ENCODE measurements at places on chromosomes 13 and 19. TPM values are rescaled to one million over a fixed set of nuclear protein-coding genes. Genes with fewer than 3 reads are reported as not detected.

GRCh38 chr19:18712981-18713380 lies 29.5 kb downstream of the CRTC1 start:
- no peak overlapping the region for H3K4me3 ChIP-seq
- peaks cover 6% of the 10 kb centered on the region for H3K36me3 ChIP-seq
- H3K27ac ChIP-seq = no peak overlapping the region
- DNase-seq = no peak

GRCh38 chr13:52779103-52779502 lies 39.5 kb upstream of the CNMD start:
- no peaks in the 10 kb centered on the region for H3K36me3 ChIP-seq
- peaks cover 2% of the 10 kb centered on the region for H3K27me3 ChIP-seq
- H3K4me3 ChIP-seq = no peak overlapping the region
- H3K4me1 ChIP-seq = no peaks in the 10 kb centered on the region

GRCh38 chr19:20669263-20669662 lies 7.9 kb upstream of the ZNF626 start:
- no peak overlapping the region for H3K4me3 ChIP-seq
- H3K27ac ChIP-seq = no peak overlapping the region
- no peak for DNase-seq
- no peaks in the 10 kb centered on the region for H3K27me3 ChIP-seq
- H3K4me1 ChIP-seq = peaks cover 6% of the 10 kb centered on the region

- H3K27me3 ChIP-seq = no peaks in the 10 kb centered on the region
- no peak overlapping the region for H3K27ac ChIP-seq
- no peaks in the 10 kb centered on the region for H3K4me1 ChIP-seq
- H3K4me3 ChIP-seq = no peak overlapping the region
- no peak for DNase-seq
- H3K36me3 ChIP-seq = no peaks in the 10 kb centered on the region
These were observed 188.8 kb downstream of the POSTN start for GRCh38 chr13:37409756-37410155.

The APOC4 gene
- total RNA-seq = not detected

The NKPD1 gene
- 0.12 TPM for total RNA-seq

The POLRMT gene
- 58.2 TPM for total RNA-seq

- H3K27ac ChIP-seq = no peak overlapping the region
- H3K4me3 ChIP-seq = no peak overlapping the region
- DNase-seq = no peak
- H3K27me3 ChIP-seq = no peaks in the 10 kb centered on the region
These were observed 385.8 kb downstream of the SLITRK1 start for GRCh38 chr13:83496501-83496900.

The SHISA2 gene
- not detected for total RNA-seq

The CYP4F2 gene
- not detected for total RNA-seq

The DAND5 gene
- total RNA-seq = not detected

DNA sequence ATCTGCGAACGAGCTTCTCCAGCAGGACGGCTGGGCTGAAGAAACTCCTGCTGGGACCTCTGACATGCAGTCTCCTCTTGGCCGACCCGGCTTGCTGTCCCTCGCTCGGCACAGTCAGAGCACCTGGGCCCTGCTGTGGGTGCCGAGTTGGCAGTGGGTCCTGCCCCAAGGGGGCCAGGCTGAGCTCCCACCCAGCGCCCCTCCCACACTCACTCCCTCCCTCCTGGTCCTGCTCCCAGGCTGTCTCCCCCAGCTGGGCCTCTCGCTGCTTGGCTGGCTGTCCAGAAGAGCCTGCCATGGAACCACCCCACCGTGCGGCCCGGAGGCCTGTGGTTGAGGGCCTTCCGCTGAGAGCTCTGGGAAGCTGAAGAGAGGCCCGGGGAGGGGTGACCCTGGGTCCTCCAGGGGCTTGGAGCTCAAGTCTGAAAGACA lies 6.0 kb downstream of the AKT2 start:
- H3K4me1 ChIP-seq = peaks cover 88% of the 10 kb centered on the region
- H3K27me3 ChIP-seq = no peaks in the 10 kb centered on the region
- no peak for DNase-seq
- peaks cover 16% of the 10 kb centered on the region for H3K36me3 ChIP-seq

DNA sequence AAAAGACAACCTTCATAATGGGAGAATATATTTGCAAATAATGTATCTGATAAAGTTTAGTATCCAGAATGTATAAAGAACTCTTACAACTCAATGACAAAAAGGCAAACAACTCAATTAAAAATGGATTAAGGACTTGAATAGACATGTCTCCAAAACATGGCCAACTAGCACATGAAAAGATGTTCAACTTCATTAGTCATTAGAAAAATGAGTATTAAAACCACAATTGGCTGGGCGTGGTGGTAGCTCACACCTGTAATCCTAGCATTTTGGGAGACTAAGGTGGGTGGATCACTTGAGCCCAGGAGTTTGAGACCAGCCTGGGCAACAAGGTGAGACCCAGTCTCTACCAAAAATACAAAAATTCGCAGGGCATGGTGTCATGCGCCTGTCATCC lies 18.8 kb upstream of the ZMYM5 start:
- DNase-seq = no peak
- peaks cover 6% of the 10 kb centered on the region for H3K27me3 ChIP-seq
- no peak overlapping the region for H3K4me3 ChIP-seq
- H3K36me3 ChIP-seq = no peaks in the 10 kb centered on the region

The ZAR1L gene
- total RNA-seq = not detected

DNA sequence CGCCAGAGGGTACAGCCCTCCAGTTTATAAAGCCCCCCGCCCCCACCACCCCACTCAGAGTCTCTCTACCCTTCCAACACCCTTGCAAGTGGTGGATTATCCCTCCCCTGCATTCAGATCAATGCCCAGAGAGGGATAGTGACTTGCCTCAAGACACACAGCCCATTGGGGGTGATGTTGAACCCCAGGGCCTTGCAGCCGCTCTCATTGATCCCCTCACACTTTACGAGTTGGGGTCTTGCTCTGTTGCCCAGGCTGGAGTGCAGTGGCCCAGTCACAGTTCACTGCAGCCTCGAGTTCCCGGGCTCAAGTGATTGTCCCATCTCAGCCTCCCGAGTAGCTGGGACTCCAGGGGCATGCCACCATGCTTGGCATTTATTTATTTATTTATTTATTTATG lies 11.2 kb downstream of the TLE2 start:
- DNase-seq = no peak
- H3K27me3 ChIP-seq = no peaks in the 10 kb centered on the region
- H3K4me3 ChIP-seq = no peak overlapping the region
- H3K36me3 ChIP-seq = no peaks in the 10 kb centered on the region

The NCR1 gene
- total RNA-seq = not detected

DNA sequence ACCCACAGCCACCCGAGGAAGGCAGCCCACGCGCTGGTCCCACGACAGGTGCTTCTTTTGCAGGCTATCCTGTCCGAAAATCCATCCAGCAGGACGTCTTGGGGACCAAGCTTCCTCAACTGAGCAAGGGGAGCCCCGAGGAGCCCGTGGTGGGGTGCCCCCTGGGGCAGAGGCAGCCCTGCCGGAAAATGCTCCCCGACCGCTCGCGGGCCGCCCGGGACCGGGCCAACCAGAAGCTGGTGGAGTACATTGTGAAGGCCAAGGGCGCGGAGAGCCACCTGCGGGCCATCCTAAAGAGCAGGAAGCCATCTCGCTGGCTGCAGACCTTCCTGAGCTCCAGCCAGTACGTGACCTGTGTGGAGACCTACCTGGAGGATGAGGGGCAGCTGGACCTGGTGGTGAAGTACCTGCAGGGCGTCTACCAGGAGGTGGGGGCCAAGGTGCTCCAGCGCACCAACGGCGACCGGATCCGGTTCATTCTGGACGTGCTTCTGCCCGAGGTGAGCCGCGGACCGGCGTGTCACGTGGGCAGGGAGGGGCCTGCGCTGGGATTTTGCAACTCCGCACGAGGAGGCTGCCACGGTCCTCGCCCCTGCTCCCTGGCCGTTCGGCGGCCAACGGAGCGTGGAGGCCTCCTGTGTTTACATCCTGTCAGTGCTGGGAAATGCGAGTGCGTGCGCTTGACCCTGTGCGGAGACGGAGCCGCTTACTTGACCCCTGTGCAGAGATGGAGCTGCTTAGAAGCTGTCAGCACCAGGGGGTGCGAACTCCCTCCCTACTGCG lies 12.9 kb upstream of the NDUFS7 start:
- H3K27me3 ChIP-seq = no peaks in the 10 kb centered on the region
- H3K36me3 ChIP-seq = peaks cover 52% of the 10 kb centered on the region
- no peak overlapping the region for H3K4me3 ChIP-seq
- no peak for DNase-seq
- H3K4me1 ChIP-seq = no peaks in the 10 kb centered on the region

The SYNGR4 gene
- not detected for total RNA-seq

DNA sequence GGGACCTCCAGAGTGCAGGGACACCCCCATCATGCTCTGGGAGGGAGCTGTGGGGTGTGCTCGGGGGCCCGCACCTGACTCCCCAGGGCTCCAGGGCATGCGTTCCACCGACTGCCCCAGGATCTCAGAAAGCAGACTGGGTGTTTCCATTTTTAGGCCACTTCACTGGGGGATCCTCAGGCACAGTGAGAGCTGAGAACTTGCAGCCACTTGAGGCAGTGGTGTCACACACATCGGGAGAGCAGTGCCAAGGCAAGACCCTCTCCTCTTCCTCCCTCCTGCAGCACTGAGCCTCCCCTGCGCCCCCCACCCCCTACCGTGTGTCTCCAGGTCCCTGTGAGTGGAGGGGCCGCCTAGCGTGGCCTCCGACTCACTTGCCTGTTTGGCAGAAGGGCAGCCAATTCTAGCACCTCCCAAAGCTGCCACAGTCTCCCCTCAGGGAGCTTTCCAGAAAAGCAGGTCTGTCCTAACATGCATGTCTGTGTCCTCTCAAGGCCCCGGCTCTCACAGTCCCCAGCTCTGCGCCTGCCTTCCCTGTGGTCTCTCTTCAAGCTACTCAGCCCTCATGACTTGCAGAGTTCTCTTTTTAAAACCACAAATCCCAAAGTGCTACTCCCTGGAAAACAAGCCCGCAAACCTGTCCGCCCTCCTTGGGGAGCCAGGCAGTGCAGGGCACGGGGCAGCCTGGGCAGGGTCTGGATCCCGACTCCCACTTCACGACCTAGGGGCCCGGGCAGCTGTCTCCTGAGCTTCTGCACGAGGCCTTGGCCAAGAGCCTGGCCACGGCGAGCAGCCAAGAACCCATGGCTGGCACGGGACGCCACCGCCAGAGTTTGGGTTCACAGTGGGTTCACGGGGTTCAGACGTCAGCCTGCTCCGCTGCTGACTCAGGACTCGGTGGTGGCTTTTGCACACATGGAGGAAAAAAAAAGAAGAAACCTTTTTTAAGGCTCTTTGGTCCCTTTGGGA lies 94.1 kb downstream of the STK24 start:
- H3K27ac ChIP-seq = no peak overlapping the region
- H3K27me3 ChIP-seq = no peaks in the 10 kb centered on the region
- H3K36me3 ChIP-seq = peaks cover 31% of the 10 kb centered on the region
- H3K4me3 ChIP-seq = no peak overlapping the region

- DNase-seq = no peak
- no peak overlapping the region for H3K27ac ChIP-seq
- H3K27me3 ChIP-seq = no peaks in the 10 kb centered on the region
- H3K36me3 ChIP-seq = no peaks in the 10 kb centered on the region
These were observed 261.6 kb downstream of the SLITRK6 start for GRCh38 chr13:85537601-85538000.

The THSD8 gene
- total RNA-seq = 5.9 TPM

The LMTK3 gene
- total RNA-seq = 0.66 TPM

GRCh38 chr19:30710721-30711120 lies 338.5 kb downstream of the ZNF536 start:
- DNase-seq = no peak
- no peak overlapping the region for H3K4me3 ChIP-seq
- H3K27ac ChIP-seq = no peak overlapping the region
- H3K4me1 ChIP-seq = no peaks in the 10 kb centered on the region
- H3K27me3 ChIP-seq = no peaks in the 10 kb centered on the region
